ENCODE measurements at places on chromosomes 3 and 15.

DNA sequence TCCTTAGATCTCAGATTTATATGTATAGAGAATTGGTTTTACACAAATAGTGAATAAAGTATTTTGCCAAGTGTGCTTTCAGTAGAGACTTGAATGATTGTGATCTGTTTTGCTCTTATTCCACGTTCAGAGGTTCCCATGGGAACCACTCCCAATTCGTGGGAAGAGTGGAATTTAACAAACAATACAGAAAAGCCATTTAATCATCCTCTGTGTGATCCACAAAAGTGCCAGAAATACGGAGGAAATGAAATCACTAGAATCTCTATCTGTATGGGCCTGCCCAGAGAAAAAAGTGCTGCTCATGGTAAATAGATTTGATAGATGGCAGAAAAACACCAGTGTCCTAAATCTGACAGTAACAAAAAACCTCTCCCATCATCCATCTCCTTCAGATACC lies 56.0 kb downstream of the CNTN4 start:
- no peak for DNase-seq

DNA sequence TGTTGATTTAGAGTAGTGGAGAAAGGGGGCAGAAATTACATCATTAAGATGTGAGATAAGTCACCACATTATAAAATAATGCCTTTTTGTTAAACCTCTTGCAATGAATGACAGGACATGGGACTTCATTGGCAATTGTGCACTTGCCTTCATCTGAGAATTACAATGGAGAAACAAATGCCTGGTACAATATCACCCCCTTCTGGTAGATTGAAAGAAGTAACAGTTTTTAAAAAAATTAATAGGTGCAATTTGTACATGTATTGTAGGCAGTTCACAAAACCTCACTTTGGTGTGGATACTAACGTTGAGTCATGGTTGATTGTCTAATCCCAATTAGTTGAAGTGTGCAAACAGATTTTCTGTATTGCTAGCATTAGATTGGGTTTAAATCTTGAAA lies 4.6 kb upstream of the P2RY14 start:
- no peak for DNase-seq

DNA sequence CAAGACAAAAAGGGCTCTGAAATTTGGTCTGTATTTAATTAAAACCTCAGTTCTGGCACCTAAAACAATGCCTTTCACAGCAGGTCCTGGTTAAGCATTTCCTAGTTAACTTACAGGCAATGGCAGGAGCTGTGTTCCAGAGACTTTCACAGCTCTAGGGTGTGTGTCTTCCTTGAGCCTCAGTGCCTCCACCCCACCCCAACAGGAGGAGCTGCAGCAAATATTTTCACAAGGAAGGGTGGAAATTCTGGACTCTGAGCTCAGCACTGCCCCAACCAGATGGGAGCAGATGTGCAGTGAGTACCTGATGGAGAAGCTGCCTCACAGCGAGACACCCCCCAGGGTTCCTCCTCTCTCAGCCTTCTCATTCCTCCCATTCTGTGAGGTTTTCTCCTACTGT lies 106.3 kb upstream of the SPATA12 start:
- DNase-seq, result no peak

GRCh38 chr15:64747578-64747977 lies 27.8 kb downstream of the RBPMS2 start:
- no peak for DNase-seq

GRCh38 chr15:55183679-55184078 lies 13.1 kb downstream of the RSL24D1 start:
- no peak for DNase-seq

DNA sequence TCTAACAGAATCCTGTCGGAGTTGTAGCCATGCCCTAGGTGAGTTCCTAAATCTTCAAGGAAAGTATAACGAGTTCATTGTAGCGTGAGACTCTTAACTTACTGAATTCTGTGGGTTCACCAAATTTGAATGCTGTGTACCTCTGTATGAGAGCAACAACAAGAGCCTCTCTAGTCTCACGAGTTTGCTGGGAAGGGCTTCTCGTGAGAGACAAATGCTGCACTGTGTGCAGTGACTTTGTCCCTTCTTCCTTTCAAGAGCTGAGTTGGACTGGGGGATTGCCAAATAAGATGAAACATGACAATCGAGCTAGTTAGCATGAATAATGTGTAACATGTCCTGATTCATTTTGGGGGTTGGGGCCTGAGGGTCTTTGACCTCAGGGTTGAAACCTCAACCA lies 32.2 kb downstream of the KAT2B start:
- DNase-seq, result no peak

DNA sequence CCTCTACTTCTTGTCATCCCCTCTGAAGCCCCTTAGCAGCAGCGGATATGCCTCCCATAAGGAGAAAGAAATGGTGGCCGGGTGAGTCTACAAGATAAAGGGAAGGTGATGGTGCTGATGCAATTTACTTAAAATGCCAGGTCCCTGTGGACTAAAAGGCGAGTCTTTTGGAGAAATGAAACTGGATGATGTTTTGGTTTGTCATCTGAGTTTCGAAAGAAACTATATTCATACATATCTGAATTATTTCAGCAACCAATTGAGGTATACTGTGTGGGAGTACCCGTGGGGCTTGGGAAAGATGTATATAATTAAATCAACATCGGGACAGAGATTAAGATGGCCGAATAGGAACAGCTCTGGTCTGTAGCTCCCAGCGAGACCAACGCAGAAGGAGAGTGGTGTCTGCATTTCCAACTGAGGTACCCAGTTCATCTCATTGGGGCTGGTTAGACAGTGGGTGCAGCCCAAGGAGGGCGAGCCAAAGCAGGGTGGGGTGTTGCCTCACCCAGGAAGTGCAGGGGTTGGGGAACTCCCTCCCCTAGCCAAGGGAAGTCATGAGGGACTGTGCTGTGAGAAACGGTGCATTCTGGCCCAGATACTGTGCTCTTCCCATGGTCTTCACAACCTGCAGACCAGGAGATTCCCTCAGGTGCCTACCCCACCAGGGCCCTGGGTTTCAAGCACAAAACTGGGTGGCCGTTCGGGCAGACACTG lies 210.6 kb upstream of the CHRM5 start:
- DNase-seq, result no peak

Measured in CD8-positive, alpha-beta memory T cell (primary cell).